ENCODE measurements at places on chromosomes 16 and 17. TPM values are rescaled to one million over a fixed set of nuclear protein-coding genes. Genes with fewer than 3 reads are reported as not detected.

Gene CHST4
- under 0.01 TPM for total RNA-seq

Gene MYLK3
- 0.98 TPM for total RNA-seq

Gene TBC1D3D
- total RNA-seq: not detected

Gene RPL23
- 919 TPM for total RNA-seq

Gene KRT20
- total RNA-seq: 0.25 TPM
